ENCODE measurements at places on chromosomes 16 and 17. TPM values are rescaled to one million over a fixed set of nuclear protein-coding genes. Genes with fewer than 3 reads are reported as not detected.

PLA2G10 gene
- 0.77 TPM for polyA plus RNA-seq

CASKIN1 gene
- polyA plus RNA-seq: 1.00 TPM

MARVELD3 gene
- polyA plus RNA-seq: 15.5 TPM

ZG16B gene
- polyA plus RNA-seq: not detected

LGALS9B gene
- not detected for polyA plus RNA-seq

MSI2 gene
- 111 TPM for polyA plus RNA-seq

SLC25A11 gene
- polyA plus RNA-seq: 81.6 TPM

TMEM98 gene
- 231 TPM for polyA plus RNA-seq
